ENCODE measurements at places on chromosomes 3 and 15.

GRCh38 chr15:38843051-38843501, 278.5 kb upstream of the RASGRP1 start:
- no peak for DNase-seq

GRCh38 chr3:31762888-31763351, 218.1 kb downstream of the OSBPL10 start:
- DNase-seq = no peak

DNA sequence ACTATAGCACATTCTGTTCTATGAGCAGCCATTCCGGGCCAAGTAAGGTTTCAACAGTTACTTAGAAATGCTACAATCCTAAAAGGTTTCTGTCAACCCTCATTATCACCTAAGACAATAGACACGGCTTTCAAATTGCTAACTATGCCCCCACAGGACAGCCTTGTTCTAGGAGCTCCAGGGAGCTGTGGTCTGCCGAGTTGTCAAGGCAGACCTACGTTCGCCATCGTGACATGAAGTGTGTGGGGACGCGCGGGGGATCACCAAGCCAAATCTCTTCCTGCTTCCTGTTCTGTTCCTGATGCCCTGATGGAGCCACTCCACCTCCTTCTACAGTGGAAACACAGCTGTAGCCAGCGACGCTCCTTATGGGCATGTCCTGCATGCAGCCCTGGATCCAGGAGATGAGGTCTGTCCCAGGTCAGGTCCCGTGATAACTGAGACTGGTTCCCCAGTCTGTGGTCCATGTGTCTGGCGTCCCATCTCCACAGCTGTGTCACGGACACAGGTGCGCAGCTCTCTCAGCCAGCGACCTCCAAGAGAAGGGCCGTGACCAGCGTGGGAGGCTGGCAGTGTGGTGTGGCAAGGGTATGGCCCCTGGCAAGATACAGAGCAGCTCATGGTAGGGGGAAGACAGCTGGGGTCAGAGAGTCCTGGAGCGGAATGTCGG, 82.8 kb downstream of the PCSK6 start:
- DNase-seq = no peak

GRCh38 chr3:110344897-110345767, 726.5 kb upstream of the NECTIN3 start:
- no peak for DNase-seq

- DNase-seq = no peak
Measured at GRCh38 chr15:101250341-101250831, 1.5 kb downstream of the CHSY1 start.

DNA sequence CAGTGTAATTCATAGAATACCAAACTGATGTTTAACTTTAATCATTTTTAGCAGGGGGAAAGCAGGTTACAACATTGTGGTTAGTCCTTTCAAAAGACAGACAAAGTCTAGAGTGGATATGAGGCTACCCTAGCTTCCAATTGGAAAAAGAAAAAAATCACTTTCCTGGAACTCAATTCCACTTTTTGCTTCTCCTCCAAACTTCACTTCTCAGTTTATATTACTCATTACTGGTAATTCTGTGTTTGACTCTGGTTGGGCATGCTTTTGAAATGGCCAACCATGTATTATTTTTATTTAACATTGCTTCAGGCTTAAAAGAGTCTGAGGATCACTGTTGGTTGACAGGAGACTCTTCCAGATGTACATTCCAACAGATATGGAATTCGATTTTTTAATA, 84.8 kb downstream of the RAP2B start:
- DNase-seq = no peak

DNA sequence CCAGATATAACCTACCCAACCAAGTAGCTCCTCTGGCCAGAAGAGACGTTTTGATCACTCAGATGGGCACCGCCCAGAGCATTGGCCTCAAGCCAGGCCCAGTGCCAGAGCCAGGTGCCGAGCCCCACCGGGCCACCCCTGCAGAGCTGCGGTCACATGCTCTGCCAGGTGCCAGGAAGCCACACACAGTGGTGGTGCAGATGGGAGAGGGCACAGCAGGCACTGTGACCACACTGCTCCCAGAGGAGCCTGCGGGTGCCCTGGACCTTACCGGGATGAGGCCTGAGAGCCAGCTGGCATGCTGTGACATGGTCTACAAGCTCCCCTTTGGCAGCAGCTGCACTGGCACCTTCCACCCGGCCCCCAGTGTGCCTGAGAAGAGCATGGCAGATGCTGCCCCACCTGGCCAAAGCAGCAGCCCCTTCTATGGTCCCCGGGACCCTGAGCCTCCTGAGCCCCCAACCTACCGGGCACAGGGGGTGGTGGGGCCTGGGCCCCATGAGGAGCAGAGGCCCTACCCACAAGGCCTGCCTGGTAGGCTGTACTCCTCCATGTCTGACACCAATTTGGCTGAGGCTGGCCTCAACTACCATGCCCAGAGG, 19.1 kb upstream of the APEH start:
- DNase-seq = no peak

Data from SK-N-SH (cell line).